ENCODE measurements at places on chromosomes 5 and 9.
A peak's percentile ranks its signal among the peaks of the same experiment; 100 is the strongest.

GRCh38 chr5:135560858-135561257 is 17.9 kb downstream of the CXCL14 start:
- DNase-seq = peak; percentile 56

DNA sequence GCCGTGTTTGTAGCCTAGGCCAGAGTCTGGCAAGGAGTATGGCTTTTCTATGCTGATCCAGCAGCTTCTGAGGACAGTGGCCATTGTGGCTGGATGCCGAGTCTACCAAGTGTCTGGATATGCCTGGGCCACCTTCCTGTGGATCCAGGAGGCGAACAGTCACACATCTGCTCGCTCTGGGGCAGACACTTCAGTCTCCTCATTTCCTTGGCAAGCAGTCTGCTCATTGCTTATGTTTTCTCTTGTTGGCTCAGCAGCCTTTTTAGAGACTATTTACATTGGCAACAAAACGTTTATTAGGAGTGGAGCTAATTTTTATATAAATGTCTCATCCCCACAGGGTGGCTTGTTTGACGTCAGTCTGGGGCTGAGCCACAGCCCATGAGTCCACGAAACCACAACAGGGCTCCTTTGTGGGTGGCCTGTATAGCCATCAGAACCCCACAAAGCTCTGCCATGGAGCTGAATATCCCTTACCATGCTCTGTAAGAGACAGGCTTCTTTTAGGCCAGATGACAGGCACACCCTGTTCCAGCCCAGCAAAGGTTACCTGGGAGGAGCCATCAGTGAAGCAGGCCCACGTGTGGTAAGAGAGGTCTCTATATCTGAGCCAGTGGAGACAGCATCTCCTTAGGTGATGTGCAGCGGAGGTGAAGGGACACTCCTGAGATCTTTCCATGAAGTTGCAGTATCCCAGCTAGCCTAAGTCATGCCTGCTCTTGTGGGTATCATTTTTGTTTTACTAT is 221.7 kb downstream of the DIRAS2 start:
- peak; percentile 72 for DNase-seq

DNA sequence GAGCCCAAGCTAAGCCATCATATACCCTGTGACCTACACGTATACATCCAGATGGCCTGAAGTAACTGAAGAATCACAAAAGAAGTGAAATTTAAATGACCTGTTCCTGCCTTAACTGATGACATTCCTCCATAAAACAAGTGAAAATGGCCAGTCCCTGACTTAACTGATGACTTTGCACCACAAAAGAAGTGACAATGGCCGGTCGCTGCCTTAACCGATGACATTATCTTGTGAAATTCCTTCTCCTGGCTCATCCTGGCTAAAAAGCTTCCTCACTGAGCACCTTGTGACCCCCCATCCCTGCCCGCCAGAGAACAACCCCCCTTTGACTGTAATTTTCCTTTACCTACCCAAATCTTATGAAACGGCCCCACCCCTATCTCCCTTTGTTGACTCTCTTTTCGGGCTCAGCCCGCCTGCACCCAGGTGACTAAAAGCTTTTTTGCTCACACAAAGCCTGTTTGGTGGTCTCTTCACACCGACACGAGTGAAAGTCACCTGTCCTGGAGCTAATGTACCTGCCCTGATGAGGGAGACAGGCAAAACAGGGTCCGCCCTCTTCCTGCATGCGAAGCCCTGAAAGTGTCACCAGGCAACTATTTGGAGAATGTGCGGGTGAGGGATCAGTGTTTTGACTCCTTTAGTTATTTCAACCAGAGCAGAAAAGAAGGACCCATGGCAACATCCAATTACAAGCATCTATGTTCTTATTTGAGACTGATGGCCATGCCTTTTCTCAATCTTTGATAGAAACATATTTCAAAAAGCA is 266.1 kb downstream of the SMARCA2 start:
- DNase-seq = no peak

DNA sequence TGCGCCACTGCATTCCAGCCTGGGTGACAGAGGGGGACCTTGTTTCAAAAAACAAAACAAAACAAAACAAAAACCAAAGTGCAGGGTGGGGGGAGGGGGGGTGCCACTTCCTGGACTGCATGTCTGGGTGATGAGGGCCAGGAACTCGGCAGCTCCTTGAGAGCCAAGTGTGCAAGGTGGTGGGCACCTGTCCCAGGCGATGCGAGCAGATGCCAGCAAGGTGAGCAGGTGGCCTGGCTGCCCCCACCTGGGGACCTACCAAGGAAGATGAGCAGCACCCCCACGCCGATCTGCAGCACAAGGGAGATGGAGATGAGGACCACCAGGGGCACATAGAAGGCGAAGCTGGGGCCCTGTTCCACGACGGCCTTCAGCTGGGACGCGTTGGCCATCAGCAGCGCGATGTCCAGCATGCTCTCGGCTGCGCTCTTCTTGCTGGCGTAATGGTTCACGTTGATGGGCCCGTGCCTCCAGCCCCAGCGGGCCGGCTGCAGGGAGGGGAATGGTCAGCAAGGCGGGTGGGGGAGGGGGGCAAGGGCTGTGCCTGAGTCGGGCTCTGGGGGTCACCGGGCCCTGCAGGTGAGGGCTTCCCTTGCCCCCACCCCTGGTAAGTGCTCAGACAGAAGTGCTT is 7.8 kb downstream of the NINJ1 start:
- no peak for DNase-seq

GRCh38 chr5:142685418-142686209 is at the start of gene FGF1:
TSS of gene FGF1 (minus strand) at chr5:142686090. CDS start at chr5:142614127, 71,963 bp downstream.
- DNase-seq = no peak

GRCh38 chr9:120911295-120911837 is 15.2 kb downstream of the TRAF1 start:
- DNase-seq = no peak

DNA sequence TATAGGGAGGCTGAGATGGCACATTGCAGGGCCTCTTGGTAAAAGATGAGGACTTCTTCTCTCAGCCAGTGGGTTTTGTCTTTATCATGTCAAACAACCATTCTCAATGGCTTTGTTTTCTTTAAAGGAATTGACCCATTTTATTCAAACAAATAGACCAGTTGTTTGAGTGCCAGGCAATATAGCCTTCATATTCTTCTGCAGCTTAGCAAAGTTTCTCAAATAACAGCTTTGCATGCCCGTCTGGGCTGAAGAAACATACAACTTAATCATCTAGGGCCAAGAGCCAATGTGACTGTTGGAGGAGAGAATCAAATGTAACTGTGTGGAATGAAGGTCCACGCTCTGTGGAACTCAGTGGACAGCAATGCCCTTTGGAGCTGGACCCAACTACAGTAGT is 57.4 kb upstream of the ADRA1B start:
- DNase-seq = no peak

DNA sequence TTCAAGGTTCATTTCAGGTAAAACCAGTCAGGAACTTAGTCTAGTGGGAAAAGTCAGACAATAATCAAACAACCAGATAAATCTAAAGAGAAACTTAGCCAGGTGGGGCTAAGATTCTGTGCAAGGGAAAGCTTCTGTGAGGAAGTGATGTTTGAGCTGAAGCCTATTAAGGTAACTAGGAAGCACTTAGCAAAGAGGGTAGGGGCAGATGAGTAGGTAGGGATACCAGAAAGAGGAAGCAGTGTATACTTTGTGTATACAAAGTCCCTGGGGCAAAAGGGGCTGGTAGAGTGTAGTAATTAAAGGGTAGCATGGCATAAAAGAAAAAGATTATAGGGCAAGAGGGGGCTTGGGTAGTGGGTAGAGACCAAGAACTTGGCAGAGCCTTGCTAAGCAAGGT is 3.6 kb upstream of the SPATA24 start:
- DNase-seq = no peak

GRCh38 chr9:93082841-93083411 is 13.1 kb upstream of the CARD19 start:
- no peak for DNase-seq

- DNase-seq = no peak
Measured at GRCh38 chr9:91891915-91892314, 58.1 kb downstream of the ROR2 start.

- no peak for DNase-seq
Measured at GRCh38 chr5:116084287-116084691, 536 bp upstream of the COMMD10 start.

DNA sequence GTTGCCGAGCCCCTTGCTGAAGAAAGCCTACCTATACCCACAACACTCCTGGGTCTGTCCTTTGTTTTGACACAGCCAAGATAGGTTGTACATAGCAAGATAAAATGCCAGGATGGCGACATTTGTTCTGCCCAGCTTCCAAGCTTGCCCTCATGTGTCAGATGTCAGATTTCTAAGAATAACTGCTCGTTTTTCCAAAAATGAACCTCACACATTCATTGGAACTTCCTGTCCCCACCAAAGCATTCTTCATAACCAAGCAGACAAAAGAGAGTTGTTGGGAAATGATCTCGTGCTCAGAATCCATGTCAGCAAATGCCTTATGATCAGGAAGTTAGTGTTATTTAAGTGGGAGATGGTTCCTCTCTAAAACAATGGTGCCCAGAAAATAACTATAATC is 210.1 kb downstream of the ZNF608 start:
- no peak for DNase-seq

- no peak for DNase-seq
Measured at GRCh38 chr9:127949827-127950512, 12.3 kb upstream of the DPM2 start.

DNA sequence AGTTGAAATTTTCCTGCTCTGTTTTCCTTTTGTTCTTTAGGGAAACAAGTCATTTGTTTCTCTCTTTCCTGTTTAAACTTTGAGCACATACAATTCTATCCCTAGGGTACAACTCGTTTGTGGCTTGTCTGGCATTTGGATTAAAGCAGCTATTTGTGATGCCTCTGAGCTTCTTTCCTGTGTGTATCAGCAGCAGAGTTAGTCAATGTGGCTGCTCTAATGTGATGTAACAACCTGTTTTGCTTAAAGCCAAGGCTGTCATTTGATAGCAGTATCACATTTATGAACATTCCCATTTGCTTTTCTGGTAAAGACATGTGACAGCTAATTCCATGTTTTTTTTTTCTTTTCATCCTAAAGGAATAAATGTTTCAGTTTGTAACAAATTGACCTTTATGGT is 314.3 kb upstream of the CHD1 start:
- no peak for DNase-seq

DNA sequence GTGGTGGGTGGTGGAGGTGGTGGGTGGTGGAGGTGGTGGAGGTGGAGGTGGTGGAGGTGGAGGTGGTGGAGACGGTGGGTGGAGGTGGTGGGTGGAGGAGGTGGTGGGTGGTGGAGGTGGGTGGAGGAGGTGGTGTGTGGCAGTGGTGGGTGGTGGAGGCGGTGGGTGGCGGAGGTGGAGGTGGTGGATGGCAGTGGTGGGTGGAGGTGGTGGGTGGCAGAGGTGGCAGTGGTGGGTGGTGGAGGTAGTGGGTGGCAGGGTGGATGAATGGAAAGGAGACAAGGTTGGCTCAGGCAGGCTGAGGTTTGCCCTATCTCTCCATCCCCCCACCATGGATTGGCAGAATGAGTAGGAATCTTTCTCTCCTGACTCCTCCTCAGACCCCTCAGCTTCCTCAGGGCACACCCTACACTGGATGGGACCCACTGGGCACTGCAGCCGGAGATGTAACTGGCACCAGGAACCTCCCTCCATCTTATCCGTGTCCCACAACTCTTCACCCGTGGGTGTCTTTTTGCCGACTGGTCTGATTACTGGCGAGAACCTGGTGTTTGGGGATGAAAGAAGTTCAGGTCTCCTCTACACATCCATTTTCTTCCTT is 166.3 kb downstream of the C9orf50 start:
- DNase-seq = no peak

- no peak for DNase-seq
Measured at GRCh38 chr9:105500108-105500766, 52.4 kb downstream of the FSD1L start.

GRCh38 chr9:72305102-72305546 is 59.9 kb downstream of the ZFAND5 start:
- no peak for DNase-seq

DNA sequence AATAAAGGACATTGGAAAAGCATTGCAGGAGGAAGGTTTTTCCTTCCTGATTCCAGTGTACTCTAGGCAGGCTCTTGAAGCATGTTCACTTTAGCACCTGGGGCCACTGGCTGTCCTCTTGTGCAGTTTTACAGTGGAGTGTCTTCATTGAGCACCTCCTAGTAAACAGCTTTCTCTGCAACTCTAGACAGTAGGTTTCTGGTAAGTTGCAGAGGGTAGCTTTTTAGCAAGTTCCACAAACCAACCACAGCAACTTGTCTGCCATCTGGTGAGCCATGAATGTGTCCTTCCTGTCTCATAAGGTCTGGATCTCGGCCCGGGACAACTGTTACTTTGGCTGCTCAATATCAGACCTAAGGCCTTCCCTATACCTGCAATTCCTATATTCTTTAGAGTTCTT is 488.0 kb downstream of the MAN2A1 start:
- DNase-seq = no peak

DNA sequence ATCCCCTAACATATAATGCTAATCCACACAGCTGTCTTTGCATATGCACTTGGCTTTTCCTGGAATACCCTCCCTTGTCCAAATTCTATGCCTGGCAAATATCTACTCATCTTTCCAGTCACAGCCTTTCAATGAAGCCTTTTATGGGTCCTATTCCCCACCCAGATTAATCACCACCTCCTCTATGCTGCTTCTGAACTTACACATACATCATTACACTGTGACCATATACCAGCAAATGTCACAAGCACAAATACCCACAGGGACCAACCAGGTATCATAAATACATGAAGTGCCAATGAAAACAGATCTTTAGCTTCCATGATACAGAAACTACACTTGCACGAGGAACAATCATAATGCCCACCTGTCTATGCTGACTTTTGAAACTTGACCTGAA is 22.3 kb downstream of the LPAR1 start:
- DNase-seq = peak; percentile 65

GRCh38 chr9:85871008-85871407 is 69.9 kb upstream of the NAA35 start:
- DNase-seq = no peak

DNA sequence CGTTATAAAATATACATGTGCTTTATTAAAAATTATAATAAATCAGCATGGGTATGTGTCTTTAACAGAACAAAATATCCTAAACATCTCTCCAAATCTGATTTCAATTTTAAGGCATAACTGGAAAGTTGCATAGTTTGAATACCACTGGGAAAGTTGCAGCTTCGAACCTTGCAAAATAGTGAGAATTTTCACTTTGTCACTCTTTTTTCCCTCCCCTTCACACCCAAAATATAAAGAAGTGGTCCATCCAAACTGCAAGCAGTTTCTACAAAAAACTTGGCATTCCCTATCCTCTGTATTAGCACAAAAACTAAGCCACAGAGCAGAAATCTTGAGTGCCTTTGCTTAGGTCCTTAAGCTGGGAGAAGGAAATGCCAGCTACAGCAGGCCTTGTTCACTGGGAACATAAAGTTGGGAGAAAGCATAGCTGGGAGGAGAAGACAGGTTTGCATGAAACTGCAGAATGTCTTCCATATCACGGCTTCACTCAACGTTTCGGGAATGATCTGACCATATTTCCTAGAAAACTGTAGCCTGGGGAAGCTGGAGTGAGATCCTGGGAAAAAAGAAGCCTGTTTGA is 400.3 kb downstream of the EBF1 start:
- DNase-seq = no peak

- no peak for DNase-seq
Measured at GRCh38 chr9:73176450-73176875, 24.8 kb downstream of the ANXA1 start.

- no peak for DNase-seq
Measured at GRCh38 chr9:4306066-4306776, 6.4 kb upstream of the GLIS3 start.
